Stimulated activated naive CD8-positive, alpha-beta T cell treated with anti-CD3 and anti-CD28 coated beads, Interleukin-15, amount 100 ng/mL, for 72 hours (primary cell): ENCODE measurements at places on chromosomes 12 and 14.

- no peak for DNase-seq
Observed at GRCh38 chr14:27881646-27882045, 884.9 kb upstream of the FOXG1 start.

- DNase-seq: no peak
Observed at GRCh38 chr14:74368441-74368840, 20.2 kb downstream of the VRTN start.

DNA sequence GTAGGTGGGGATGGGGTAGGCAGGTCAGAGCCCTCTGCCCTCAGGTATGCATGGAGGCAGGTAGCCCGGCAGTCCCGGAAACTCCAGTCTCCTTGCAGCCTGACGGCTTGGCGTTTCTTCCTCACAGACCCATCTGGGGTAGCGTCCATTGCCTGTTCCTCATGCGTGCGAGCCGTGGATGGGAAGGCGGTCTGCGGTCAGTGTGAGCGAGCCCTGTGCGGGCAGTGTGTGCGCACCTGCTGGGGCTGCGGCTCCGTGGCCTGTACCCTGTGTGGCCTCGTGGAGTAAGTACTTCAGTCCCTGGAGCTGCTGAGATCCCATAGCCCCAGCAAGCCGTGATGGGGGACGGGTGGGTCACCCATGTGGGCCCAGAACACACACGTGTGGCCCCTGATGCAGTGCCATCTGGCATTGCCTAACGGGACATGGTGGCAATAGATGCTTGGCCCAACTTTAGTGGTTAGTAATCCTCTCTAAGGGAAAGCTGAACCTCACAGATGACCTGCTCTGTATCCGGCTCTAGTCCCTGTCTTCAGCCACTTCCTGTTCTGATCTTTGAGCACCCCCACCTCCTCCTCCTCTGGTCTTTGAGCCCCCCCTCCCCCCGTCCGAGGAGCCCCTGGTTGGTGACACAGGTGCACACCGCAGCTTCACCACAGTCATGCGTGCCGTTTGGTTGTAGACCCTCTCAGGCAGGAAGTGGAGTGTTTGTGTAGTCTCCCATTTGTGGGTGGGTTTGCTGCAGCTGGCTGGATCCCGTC lies 3.7 kb downstream of the SIVA1 start:
- DNase-seq: no peak

GRCh38 chr14:99707420-99707819 lies 23.3 kb downstream of the CYP46A1 start:
- DNase-seq: no peak

GRCh38 chr12:114760151-114760877 lies 76.3 kb upstream of the TBX3 start:
- DNase-seq: no peak

GRCh38 chr12:118120579-118121363 lies 15.2 kb upstream of the PEBP1 start:
- peak; percentile 34 for DNase-seq

GRCh38 chr12:91176915-91177314 lies 5.7 kb downstream of the DCN start:
- no peak for DNase-seq

- DNase-seq: no peak
Observed at GRCh38 chr12:131873293-131873692, 21.1 kb upstream of the ULK1 start.

DNA sequence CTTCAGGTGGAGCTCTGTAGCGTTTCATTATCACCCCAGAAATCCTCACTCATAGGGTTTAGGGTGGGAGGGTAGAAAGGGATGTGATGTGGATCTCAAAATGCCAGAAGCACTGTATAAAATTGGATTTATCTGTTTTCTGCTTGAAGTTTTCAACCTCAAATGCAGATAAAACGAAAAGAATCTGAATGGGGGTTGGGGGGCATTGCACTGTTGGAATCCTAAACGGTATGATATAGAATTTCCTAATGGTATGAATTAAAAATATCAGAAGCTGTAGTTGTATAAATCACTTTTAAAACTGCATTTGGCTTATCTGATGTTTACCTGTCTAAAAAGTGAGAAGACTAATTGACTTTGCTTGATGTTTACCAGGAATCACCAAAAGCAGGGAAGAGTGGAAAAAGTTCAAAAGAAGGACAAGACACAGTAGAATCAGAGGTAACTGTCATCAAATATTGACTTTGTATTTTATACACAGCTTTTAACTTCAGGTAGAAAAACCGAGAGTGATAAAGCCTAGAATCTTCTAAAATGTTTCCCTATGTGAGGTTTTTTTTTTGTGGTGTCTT lies 1.1 kb downstream of the PPP2R5C start:
- no peak for DNase-seq
